PC-9 (cell line): ENCODE measurements at places on chromosomes 12 and 14.

GRCh38 chr12:14289601-14290000 lies 75.9 kb upstream of the ATF7IP start:
- no peak for DNase-seq

DNA sequence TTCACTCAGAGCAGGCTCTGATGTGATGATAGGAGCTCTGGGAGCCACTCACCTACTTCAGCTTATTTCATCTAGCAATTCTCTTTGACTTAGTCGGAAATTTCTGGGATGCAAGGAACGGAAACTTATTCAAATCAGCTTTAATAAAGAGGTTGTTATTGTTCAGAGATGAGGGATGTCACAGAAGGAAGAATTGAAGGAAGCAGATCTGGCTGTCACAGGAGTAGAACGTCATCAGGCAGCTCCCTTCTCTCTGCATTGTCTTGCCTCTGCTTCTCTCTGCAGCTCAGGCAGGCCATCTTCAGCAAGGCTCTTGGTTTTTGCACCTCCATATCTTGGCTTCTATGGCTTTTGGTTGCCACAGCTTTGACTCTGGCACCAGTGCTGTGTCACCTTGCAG lies 7.6 kb upstream of the TMEM30B start:
- no peak for DNase-seq

- no peak for DNase-seq
Measured at GRCh38 chr14:89205137-89205740, 211.8 kb downstream of the FOXN3 start.

- DNase-seq: no peak
Measured at GRCh38 chr12:75101781-75102180, 107.9 kb downstream of the KCNC2 start.

DNA sequence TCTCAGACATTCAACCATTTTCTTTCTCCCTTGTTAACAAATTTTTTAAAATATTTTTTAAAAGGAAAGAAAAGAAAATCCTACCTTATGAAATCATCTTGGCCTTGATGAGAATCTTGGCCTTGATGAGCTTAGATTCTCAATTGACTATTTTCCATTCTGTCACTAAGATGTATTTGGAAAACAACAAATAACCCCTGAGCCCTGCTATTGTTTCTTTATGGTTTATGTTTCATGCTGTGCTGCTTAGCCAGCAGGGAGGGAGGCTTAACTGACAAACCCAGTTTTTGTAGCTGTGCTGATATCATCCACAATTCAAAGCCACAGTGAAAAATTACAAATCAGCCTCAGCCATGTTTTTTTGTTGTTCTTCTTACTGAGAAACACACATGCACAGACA lies 404.1 kb downstream of the RAD51B start:
- DNase-seq: no peak

- no peak for DNase-seq
Measured at GRCh38 chr14:56294128-56294527, 175.9 kb downstream of the PELI2 start.

GRCh38 chr12:2765052-2765451 lies 29.7 kb upstream of the FKBP4 start:
- DNase-seq: no peak

GRCh38 chr12:61137677-61138414 lies 1122.4 kb upstream of the USP15 start:
- no peak for DNase-seq

DNA sequence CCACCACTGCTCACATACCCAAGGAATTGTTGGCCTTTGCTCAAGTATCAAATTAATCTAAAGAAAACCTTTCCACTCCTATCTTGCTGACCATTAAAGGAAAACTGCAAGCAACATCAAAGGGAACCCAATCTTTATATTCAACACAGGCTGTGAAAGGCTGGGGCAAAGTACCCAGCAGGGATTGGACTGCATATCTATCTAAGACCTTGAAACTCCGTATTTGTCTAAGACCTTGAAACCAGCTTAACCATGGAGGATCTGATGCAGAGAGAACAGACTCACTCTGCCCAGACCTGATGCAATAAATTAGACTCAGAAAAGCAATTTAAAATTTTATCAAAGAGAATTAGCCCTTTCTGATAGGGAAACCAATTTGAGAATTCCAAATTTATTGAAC lies 102.2 kb downstream of the DIO2 start:
- no peak for DNase-seq

- DNase-seq: no peak
Measured at GRCh38 chr12:2244013-2244861, 191.4 kb downstream of the CACNA1C start.

DNA sequence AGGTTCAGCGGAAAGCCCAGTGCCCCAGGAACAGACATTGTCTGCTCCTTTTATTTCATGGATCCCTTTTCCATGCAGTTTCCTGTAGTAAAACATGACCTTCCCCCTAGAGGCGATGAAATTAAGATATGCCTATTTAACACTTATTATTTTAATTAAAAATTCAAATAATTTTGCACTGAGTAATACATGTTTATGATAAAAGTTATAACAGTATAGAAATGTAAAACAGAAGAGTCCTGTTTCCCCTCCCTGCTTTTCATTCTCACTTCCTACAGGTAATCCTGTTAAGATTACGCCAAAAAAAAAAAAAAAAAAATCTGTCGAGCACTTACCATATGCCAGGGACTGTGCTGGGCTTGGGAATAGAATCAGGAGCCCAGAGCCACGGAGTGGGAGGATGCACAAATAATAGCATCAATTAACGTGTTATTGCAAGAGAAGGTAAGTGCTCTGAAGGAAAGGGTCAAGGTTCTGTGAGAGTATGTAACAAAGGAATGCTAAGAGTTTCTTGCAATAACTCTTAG lies 830 bp upstream of the LPCAT3 start:
- no peak for DNase-seq

GRCh38 chr14:61076556-61076955 lies 95.5 kb downstream of the SLC38A6 start:
- no peak for DNase-seq
